ENCODE measurements at places on chromosomes 3 and 15.
A peak's percentile ranks its signal among the peaks of the same experiment; 100 is the strongest.

- DNase-seq, result no peak
Observed at GRCh38 chr3:139715743-139716360, 38.1 kb upstream of the NMNAT3 start.

- peak; percentile 41 for DNase-seq
Observed at GRCh38 chr3:62622553-62623174, 249.3 kb upstream of the FEZF2 start.

GRCh38 chr3:46565607-46566039 is 479 bp downstream of the LRRC2 start:
- peak; percentile 25 for DNase-seq

DNA sequence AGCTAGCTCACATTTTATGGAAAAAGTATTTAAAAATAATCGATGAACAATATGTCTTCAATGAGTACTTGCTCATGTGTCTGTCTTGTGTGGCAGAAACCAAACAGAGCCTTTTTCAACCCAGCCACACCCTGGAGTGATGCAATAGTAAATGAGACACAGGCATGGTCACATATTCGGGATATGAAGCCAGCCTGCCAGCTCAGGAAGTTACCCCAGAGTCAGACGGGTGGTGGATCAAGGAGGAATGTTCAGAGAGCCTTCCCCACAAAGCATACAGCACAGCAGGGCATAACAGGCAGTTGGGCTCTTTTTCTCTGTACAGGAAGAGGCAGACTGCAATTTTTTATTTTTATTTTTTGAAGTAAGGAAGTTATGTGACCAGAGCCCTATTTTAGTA is 27.3 kb downstream of the LARP6 start:
- peak; percentile 76 for DNase-seq

GRCh38 chr3:49032646-49033304 is 3.6 kb upstream of the IMPDH2 start:
- no peak for DNase-seq

GRCh38 chr15:38129531-38130204 is 123.0 kb upstream of the SPRED1 start:
- DNase-seq, result peak; percentile 74

DNA sequence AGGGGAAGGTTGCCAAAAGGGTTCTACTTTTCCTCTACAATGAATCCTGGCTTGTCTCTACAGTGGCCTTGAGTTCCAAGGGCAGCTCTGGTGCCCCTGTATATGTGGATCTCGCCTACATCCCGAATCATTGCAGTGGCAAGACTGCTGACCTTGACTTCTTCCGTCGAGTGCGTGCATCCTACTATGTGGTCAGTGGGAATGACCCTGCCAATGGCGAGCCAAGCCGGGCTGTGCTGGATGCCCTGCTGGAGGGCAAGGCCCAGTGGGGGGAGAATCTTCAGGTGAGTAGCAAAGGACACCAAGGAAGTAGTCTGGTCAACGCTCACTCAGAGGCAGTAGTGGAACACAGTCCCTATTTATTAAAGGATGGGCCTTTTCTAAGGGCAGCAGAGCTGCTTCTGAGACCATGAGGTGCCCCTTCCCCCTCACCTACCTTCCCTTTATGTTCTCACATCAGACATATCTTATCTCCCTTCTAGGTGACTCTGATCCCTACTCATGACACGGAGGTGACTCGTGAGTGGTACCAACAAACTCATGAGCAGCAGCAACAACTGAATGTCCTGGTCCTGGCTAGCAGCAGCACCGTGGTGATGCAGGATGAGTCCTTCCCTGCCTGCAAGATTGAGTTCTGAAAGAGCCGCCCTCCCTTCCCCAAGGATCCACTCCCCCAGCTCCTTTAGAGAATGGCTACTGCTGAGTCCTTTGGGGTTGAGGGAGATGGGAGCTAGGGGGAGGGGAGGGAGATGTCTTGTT is 12.4 kb downstream of the MAP1A start:
- DNase-seq, result no peak

GRCh38 chr3:58052373-58053273 is 44.4 kb downstream of the FLNB start:
- DNase-seq, result peak; percentile 73

GRCh38 chr3:194971009-194971408 is 285.3 kb downstream of the FAM43A start:
- DNase-seq, result no peak

DNA sequence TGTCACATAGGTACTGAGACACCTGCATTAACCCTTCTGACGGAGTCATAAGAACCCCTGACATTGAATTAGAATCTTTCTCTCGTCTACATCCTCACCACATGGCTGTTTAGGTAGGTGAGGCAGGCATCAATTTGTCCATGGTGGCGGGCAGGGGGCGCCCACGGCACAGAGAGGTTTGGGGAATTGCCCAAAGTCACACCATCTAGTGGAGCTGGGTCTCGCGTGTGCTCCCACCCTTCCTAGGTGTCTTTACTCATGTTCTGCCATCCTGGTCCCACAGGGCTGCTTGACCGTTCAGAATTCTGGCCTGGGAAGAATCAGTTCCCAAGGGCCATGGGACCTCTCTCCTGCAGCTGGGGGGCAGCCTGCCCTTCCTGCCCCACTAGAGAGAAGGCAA is 14.7 kb upstream of the DLL4 start:
- no peak for DNase-seq

DNA sequence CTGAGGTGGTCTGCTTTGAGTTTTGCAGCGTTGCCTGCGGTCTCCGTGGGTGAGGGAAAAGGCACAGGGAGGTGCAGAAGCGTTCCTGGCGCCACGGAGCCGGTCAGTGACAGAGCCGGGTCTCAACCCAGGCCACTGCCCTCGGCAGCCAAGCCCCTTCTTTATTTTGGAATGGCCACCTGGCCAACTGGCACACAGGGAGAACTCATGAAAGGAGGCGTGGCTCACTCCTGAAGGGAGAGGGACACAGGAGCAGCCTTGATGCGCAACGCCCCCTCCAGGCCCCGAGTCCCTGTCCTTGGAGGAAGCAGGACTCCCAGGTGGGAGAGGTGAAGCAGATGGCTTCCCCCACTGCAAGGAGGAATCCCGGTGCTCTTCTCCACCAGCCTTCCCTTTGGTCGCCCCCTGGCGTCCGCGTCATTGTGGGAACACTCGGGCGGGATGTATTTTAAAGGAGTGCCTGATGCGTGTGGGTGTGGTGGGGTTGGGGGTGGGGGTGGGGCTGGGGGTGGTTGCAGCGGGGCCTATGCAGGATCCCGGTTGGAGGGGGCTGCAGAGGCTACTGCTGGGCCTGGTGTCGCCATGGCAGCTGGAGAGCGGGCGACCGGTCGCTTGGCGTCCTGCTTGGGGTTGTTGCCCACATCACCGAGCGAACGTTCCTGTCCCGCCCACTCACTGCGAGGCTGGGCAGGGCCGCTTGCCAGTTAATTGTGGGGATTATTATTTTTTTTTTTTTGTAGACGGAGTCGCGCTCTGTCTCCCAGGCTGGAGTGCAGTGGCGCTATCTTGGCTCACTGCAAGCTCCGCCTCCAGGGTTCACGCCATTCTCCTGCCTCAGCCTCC is 32.6 kb downstream of the APBA2 start:
- no peak for DNase-seq

- DNase-seq, result no peak
Observed at GRCh38 chr15:60223176-60223575, 174.6 kb downstream of the ANXA2 start.

DNA sequence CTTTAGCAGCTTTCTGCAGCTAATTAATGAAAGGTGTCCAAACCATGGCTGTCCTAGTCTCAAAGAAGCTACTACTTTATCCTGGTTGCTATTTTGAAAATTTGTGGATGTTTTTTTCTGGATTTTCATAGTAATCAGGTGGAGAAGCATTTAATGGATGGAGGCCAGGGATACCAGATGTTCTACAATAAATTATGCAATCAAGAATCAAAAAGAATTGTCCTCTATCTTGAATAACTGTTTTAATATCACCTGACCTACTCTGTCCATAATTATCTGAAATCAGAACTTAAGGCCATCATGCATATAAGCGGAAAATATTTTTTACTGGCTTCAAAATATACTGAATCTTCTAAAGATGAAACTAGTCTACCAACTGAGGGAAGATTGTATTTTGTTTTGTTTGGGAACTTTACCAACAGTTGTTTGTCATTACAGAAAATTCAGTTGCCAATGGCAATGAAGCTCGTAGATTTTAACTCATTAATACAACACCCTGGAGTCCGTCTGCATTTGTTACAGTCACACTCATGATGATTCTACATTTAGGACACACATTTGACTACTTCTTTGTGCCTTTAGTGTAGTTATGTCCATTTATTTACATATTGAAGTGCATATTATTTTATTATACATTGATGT is 762.3 kb upstream of the GRM7 start:
- no peak for DNase-seq

GRCh38 chr3:105505170-105505569 is 138.5 kb downstream of the ALCAM start:
- DNase-seq, result no peak

DNA sequence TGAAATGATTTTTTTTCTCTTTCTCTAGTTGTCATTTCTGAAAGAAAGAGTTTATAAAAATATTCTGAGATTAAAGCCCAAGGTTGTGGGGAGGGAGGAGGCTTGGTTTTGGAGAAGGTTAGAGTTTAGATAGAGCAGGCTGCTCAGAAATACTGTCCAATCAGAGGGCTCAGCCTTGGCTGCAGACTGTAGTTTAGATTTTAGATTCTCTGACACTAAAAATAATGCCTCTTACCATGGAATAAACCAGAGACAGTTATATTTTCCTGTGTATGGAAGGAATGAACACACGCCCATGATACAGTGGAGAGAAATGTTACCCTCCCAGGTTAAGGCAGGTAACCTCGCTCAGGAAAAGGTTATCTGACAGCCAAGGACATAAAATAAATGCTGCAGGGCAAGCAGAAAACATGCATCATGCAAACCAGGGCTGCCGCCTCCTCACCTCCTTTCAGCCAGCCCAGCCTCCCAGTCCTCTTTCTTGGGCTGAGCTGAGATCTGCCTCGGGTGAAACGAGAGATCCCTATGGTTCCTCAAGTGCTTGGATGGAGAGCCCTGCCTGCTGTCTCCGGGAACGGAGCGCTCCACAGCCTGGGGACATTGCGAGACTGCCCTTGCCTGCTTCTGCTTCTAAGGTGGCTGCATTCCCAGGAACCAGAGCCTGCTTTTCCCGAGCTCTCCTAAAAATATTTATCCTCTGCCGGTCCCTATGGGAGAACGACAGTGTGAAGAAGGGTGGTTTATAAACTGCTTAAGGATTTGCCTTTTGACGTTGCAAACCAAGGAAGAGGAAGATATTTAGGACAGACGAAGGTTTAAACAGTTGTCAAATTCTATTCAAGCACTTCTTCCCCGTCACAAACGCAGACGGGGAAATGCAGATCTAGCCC is 848 bp downstream of the NCEH1 start:
- peak; percentile 23 for DNase-seq

- DNase-seq, result no peak
Observed at GRCh38 chr3:41997702-41998550, 36.0 kb upstream of the ULK4 start.

GRCh38 chr3:115903843-115904242 is 280.5 kb downstream of the GAP43 start:
- no peak for DNase-seq

- DNase-seq, result peak; percentile 41
Observed at GRCh38 chr15:89090791-89091626, 2.8 kb downstream of the ABHD2 start.

DNA sequence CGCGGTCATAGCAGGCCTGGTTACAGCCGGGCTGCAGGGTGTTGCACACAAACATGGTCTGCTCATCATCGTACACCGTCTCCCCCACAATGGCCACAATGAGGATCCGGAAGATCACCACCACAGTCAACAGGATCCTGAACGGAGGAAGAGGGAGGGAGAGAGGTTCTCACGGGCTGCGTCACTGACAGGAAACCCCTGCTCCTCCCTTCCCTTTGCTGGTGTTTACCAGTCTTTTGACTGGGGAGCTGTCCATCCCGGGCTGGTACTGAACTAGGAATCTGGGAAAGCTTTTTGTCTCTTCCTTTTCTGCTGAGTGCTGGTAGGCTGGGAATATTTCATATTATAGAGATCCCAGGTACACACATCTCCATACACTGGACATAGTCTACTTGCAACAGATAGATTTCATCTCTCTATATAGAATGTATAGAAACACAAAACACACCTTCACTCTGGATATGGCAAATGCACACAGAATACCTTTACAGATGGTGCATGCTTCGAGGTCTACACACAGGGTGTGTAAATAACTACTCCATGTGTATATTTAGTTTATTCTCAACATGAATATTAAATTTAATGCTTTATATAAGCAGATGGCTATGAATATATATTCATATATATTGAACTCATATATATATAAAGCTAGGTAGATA is 1.4 kb downstream of the GJD2 start:
- peak; percentile 70 for DNase-seq

- peak; percentile 69 for DNase-seq
Observed at GRCh38 chr3:195896361-195897080, 11.8 kb downstream of the TNK2 start.

DNA sequence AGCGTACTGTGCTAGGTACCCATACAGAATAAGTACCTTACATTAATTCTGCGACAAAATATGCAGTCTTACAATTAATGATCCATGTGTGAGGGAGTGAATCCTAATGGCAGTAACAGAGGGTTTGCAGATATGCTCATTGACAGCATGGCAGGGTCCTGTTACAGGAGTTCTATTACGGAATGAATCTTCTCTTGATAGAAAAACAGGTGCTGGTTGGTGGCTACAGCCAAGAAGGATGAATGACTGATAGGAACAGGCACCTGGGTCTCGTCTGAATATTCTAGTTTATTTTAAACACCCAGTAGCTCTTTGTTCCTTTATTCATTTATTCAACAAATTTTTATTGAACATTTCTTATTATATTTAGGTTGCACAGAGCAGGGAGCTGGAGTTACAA is 22.8 kb downstream of the PGBD4 start:
- no peak for DNase-seq

- no peak for DNase-seq
Observed at GRCh38 chr3:156260331-156260730, 140.0 kb downstream of the KCNAB1 start.

- DNase-seq, result peak; percentile 43
Observed at GRCh38 chr15:68204776-68205557, at the start of gene CALML4. CALML4 (minus strand) TSS chr15:68205332; CDS start chr15:68205247, 85 bp downstream.

- no peak for DNase-seq
Observed at GRCh38 chr3:131756405-131756804, 253.6 kb upstream of the MRPL3 start.

DNA sequence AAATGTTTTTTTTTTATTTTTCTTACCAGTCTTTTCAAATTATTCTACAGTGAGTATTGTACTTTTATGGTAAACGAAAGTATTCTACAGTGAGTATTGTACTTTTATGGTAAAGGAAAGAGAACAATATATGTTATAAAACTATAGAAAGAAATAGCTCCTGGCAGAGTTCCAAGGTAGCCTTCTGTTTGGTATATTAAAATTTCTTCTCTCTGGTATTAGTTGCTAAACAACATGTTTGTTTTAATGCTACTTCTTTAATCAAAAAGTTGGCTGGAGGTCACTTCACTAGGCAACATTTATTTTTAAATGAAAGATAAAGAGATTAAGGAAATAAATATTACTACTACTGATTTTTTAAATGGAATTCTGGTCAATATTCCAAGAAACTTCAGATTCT is 108.6 kb upstream of the ARL6 start:
- no peak for DNase-seq

DNA sequence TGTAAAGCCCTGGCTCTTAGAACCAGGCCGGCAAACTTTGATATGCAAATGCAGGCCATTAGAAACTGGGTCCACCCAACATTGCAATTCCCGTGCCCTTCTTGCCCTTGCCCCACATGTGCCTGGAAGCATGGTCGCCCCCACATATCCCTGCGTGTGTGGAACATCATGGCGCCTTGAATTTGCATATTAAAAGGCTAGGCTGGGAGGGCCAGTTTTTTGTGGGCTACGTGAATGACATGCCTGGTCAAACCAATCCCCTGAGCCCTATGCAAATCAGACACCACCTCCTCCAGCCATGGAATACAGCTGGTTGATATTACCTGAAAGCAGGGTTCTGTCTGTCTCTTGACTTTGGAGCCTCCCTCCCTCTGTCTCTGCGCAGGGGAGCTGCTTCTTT is 58.7 kb upstream of the ARHGEF26 start:
- no peak for DNase-seq

Data from AG08396 (cell line).